ENCODE measurements at places on chromosomes 3 and 15.

DNA sequence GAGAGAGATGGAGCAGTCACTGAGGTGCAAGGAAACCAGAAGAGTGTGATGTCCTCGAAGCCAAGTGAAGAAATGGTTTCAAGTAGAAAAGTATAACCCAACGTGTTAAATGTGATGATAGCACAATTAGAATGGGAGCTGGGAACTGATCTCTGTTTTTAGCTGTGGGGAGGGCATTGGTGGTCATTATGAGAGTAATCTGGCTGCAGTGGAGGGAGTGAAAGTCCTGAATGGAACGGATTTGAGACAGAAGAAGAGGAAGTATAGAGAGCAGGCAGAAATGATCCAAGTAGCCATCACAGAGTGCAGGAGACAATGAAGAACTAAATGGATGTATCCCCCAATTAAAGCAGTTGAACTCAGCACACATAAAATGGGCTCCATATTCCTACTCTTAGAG is 235.3 kb downstream of the IGSF11 start:
- DNase-seq: no peak

- no peak for DNase-seq
Measured at GRCh38 chr15:47135267-47135666, 582.0 kb upstream of the SEMA6D start.

GRCh38 chr3:170751083-170751898 is 118.7 kb downstream of the RPL22L1 start:
- no peak for DNase-seq

- no peak for DNase-seq
Measured at GRCh38 chr3:142211034-142211433, 14.4 kb downstream of the GK5 start.

DNA sequence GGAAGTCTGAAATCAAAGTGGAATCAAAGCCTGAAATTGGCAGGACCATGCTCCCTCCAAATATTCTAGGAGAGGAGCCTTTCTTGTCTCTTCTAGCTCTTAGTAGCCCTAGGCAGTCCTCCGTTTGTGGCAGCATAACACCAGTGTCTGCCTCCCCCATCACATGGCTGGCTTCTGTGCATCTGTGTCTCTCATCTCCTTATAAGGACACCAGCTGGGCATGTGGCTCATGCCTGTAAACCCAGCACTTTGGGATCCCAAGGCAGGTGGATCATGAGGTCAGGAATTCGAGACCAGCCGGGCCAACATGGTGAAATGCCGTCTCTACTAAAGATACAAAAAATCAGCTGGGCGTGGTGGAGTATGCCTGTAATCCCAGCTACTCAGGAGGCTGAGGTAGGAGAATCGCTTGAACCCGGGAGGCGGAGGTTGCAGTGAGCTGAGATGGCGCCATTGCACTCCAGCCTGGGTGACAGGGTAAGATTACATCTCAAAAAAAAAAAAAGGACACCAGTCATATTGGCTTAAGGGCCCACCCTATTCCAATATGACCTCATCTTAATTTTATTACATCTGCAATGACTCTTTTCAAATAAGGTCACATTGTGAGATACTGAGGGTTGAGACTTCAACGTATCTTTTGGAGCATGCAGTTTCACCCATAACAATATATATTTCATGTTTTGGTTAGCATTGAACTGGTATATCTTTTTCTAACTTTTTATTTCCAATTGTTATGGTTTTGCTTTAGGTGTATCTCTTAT is 148.0 kb upstream of the TPM1 start:
- no peak for DNase-seq

All from inflammatory macrophage treated with lipopolysaccharide for 1 hour (primary cell).